NCI-H774 (cell line): ENCODE measurements at places on chromosomes 2 and 18.
A peak's percentile ranks its signal among the peaks of the same experiment; 100 is the strongest.

DNA sequence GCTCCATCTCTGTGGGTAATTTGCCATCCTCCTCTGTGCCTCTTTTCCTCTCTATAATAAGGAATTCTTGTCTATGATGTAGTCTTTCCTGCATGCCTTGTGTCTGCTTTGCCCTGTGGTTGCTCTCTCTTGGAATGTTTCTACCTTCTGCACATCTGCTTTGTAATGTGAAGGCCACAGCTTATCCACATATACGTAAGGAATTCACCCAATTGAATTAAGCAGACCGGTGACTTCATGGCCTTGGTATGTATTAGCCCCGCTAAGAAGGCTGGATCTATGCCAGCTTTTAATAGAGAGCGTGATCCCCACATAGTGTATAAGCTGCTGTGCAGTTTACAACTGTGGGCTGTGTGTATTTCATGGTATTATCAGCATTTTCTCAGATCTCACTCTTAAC, 274.7 kb downstream of the RNF144A start:
- no peak for DNase-seq

DNA sequence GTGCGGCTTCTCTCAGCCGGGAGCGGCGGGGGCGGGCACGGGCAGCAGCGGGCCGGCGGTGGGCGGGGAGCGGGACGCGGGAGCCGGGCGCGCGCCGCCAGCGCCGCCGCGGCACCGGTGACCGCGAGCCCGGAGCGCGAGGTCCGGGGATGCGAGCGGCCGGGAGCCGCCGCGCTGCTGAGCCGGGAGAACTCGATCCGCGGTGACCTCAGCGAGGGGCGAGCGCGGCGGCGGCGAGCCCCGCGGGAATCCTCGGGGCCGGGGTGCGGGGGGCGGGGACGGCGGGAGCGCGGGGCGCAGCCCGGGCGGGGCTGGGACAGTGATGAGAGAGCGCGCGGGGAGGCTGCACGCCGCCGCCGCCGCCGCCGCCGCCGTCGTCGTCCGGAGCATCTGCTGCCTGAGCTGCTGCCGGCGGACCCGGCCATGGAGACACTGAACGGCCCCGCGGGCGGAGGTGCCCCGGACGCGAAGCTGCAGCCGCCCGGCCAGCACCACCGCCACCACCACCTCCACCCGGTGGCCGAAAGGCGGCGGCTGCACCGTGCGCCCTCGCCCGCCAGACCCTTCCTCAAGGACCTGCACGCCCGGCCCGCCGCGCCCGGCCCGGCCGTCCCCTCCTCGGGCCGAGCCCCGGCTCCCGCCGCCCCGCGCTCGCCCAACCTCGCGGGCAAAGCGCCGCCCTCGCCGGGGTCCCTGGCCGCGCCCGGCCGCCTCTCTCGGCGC, at the start of gene MTCL1:
TSS of gene MTCL1 (plus strand) at position 319 of the 723 bp plus-strand sequence. CDS start at position 424, 105 bp downstream.
- peak; percentile 77 for DNase-seq

DNA sequence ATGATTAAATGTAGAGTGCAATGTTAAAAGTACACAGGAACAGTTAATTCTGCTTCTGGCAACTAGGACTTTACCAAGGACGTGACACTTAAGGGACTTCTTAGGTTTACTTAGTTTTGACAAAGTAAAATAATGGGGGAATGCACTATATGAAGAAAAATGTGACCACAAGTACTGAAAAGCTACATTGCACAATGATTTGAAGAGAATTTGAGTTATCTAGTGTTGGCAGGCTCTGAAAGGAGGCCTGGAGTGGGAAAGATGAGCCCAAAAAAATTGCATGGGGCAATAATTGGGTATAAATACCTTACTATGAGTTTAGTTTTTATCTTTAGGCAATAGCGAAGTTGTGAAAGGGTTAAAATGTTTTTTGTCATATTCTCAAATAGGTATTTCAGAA, 173.7 kb downstream of the DOK6 start:
- no peak for DNase-seq

DNA sequence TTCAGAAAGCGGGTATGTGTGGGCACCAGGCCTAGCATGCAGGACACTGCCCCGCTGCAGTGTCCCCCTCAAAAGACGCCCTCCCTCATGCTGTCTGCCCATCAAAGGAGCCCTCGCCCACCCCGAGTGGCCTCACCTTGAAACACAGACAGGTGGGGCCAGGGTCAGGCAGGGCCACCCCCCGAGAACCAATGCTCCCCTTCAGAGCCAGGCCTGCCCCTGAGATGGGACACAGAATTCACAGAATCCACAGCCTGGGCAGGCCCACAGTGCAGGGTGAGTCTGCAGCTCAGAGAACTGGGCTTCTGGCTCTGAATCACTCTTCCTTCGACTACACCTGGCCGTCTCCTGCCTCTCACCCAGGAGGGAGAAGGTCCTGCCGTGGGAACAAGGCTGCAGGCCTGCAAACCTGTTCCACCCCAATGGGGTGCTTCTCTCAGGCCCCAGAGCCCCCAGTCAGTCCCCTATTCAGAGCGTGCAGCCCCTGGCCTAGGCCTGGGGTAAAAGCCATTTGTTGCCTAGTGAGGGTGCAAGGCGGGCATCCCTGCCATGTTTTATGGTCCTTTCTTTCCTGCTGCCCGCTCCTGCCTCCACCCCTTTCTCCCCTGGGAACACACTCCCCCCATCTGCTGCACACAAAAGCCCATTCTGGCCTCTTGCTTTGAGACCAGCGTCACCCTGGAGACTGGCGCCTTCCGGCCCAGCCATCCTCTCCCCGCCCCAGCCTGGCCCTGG, 11.3 kb upstream of the ARHGEF4 start:
- no peak for DNase-seq

DNA sequence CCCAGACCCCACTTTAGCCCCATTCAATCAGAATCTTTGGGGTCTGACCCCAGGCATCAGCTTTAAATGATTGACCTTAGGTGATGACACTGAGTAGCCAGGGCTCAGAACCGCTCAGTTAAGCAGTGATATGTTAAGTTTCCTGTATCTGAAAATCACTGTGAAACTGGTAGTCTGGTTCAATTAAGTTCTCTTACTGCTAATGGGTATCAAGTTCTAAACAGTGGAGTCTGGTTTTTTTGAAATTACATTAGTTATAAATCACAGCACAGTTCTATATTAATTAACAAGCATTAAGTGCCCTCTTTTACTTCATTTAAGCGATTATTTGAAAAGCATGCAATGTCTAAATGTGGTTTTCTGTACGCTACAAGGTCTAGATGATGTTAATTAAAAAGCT, 117.9 kb downstream of the HAUS1 start:
- DNase-seq, result no peak
